ENCODE measurements at places on chromosomes 4 and X. TPM values are rescaled to one million over a fixed set of nuclear protein-coding genes. Genes with fewer than 3 reads are reported as not detected.

DNA sequence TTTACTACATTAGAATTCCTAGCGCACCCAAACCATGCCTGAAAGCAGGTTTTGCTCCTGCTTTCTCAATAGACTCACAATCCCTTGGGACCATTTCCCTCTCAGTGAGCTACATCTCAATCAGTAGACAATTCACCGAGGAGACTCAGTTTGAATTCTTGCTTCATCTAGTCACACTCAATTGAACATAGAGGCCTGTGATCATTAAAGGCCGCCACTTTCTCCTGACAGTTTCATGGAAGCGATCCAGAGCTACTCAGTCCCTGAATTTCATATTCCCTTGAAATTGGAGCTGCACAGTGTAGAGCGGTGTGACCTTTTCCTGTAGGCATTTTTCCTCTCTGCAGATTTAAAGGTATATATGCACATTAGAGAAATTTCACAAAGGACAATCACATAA is 193.9 kb upstream of the SPOCK3 start:
- H3K36me3 ChIP-seq = no peaks in the 10 kb centered on the region
- H3K27ac ChIP-seq = no peak overlapping the region
- H3K27me3 ChIP-seq = no peaks in the 10 kb centered on the region
- no peak for DNase-seq
- H3K4me3 ChIP-seq = no peak overlapping the region
- no peaks in the 10 kb centered on the region for H3K4me1 ChIP-seq

The EMCN gene
- total RNA-seq = not detected

- no peak overlapping the region for H3K4me3 ChIP-seq
- H3K36me3 ChIP-seq = no peaks in the 10 kb centered on the region
- no peak for DNase-seq
- H3K27ac ChIP-seq = no peak overlapping the region
- peaks cover 6% of the 10 kb centered on the region for H3K4me1 ChIP-seq
These were observed 235.4 kb downstream of the GPC3 start for GRCh38 chrX:133749951-133750350.

- H3K27me3 ChIP-seq = no peaks in the 10 kb centered on the region
- peaks cover 7% of the 10 kb centered on the region for H3K4me1 ChIP-seq
- H3K27ac ChIP-seq = no peak overlapping the region
These were observed 99.0 kb downstream of the ASB9 start for GRCh38 chrX:15170927-15171326.

GRCh38 chr4:19776021-19776459 is 475.7 kb upstream of the SLIT2 start:
- no peaks in the 10 kb centered on the region for H3K36me3 ChIP-seq
- no peak overlapping the region for H3K27ac ChIP-seq
- H3K4me1 ChIP-seq = no peaks in the 10 kb centered on the region
- H3K27me3 ChIP-seq = no peaks in the 10 kb centered on the region

The PRR32 gene
- not detected for total RNA-seq

The ALB gene
- not detected for total RNA-seq

The OTC gene
- not detected for total RNA-seq

DNA sequence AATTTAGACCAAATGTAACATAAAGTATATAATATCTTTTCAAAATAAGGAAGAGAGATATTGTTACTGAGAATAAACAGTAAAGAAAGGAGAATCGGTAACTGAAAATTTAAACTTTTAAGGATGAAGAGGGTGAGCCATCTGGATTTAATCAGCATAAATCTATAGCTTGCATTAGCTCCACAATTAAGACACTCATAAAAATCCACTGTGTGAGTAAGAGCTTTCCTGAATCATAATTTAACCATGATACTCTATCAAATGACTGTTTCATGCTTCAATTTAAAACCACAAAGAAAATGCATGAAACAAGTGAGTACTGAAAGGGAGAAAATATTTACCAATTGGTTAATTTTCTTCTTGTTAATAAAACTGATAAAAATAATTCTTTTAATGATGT is 951.5 kb upstream of the SLIT2 start:
- no peak overlapping the region for H3K4me3 ChIP-seq
- H3K4me1 ChIP-seq = no peaks in the 10 kb centered on the region
- no peak overlapping the region for H3K27ac ChIP-seq
- DNase-seq = no peak
- H3K27me3 ChIP-seq = no peaks in the 10 kb centered on the region
- no peaks in the 10 kb centered on the region for H3K36me3 ChIP-seq

The ZNF185 gene
- total RNA-seq = 2.7 TPM

The CFAP47 gene
- total RNA-seq = not detected

The TLR7 gene
- total RNA-seq = not detected

The DSPP gene
- not detected for total RNA-seq

DNA sequence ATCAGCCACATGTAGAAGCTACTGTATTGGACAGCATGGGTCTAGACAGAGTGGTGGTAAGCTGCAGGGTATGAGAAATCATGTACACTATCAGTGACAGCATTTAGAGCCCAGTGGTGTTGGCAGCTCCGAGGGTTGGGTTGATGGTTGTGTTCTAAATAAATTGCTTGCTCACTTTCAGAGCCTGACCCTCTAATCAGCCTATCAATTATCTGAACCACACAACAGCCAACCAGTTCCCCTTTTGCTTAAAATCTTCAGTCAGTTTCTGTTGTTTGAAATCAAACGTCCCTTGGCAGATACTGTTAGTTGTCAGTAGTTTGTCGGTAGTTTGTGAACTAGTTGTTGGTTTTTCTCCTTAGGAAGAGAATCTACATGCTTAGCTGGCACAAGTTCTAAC is 99.8 kb upstream of the RAI2 start:
- H3K27ac ChIP-seq = no peak overlapping the region
- no peak overlapping the region for H3K4me3 ChIP-seq
- H3K36me3 ChIP-seq = no peaks in the 10 kb centered on the region
- peaks cover 6% of the 10 kb centered on the region for H3K27me3 ChIP-seq
- no peak for DNase-seq

GRCh38 chr4:75658876-75659275 is 14.3 kb downstream of the G3BP2 start:
- peak overlapping the region; percentile 57 for H3K27ac ChIP-seq
- H3K4me1 ChIP-seq = peaks cover 23% of the 10 kb centered on the region
- H3K27me3 ChIP-seq = no peaks in the 10 kb centered on the region
- no peak for DNase-seq

- H3K4me1 ChIP-seq = peaks cover 14% of the 10 kb centered on the region
- H3K4me3 ChIP-seq = no peak overlapping the region
- peaks cover 7% of the 10 kb centered on the region for H3K36me3 ChIP-seq
These were observed 4.9 kb upstream of the PRDM8 start for GRCh38 chr4:80192252-80192866.

GRCh38 chrX:47515941-47516665 is 33.1 kb upstream of the ZNF41 start:
- DNase-seq = no peak
- peaks cover 11% of the 10 kb centered on the region for H3K4me1 ChIP-seq
- no peak overlapping the region for H3K27ac ChIP-seq
- H3K4me3 ChIP-seq = no peak overlapping the region
- peaks cover 2% of the 10 kb centered on the region for H3K36me3 ChIP-seq
- H3K27me3 ChIP-seq = no peaks in the 10 kb centered on the region

DNA sequence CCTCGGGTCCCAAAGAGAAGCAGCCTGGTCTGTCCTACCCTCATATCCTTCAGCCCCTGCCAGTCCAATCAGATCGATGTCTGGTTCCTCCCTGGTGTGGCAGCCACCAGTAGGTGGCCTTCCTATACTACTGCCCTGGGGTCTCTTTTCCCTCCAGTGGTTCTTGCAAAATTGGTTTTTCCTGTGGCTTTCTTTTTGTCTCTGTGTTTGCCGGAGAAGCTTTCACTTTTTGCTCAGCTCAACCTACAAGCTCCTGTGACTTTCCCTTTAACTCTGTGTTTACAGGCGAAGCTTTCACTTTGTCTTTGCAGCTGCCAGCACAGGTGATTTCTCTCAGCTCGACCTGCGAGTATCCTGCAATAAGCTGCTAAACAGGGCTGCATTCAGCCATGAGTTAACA is 46.8 kb downstream of the UGT2A3 start:
- no peak for DNase-seq
- H3K27me3 ChIP-seq = no peaks in the 10 kb centered on the region
- H3K36me3 ChIP-seq = no peaks in the 10 kb centered on the region

GRCh38 chrX:85108165-85108564 is 104.5 kb downstream of the APOOL start:
- H3K27ac ChIP-seq = no peak overlapping the region
- no peaks in the 10 kb centered on the region for H3K36me3 ChIP-seq
- H3K4me3 ChIP-seq = no peak overlapping the region
- DNase-seq = no peak
- H3K4me1 ChIP-seq = no peaks in the 10 kb centered on the region

GRCh38 chrX:119880076-119880475 is 8.4 kb downstream of the NDUFA1 start:
- H3K27me3 ChIP-seq = no peaks in the 10 kb centered on the region
- H3K36me3 ChIP-seq = no peaks in the 10 kb centered on the region
- no peak overlapping the region for H3K4me3 ChIP-seq
- peak overlapping the region; percentile 85 for H3K27ac ChIP-seq
- DNase-seq = no peak
- H3K4me1 ChIP-seq = peaks cover 7% of the 10 kb centered on the region

GRCh38 chr4:109672169-109672930 is 30.9 kb downstream of the CASP6 start:
- H3K4me3 ChIP-seq = no peak overlapping the region
- H3K36me3 ChIP-seq = peaks cover 12% of the 10 kb centered on the region
- H3K27ac ChIP-seq = no peak overlapping the region
- no peak for DNase-seq

GRCh38 chr4:168057412-168057811 is 34.9 kb upstream of the ANXA10 start:
- DNase-seq = no peak
- no peaks in the 10 kb centered on the region for H3K36me3 ChIP-seq
- H3K27me3 ChIP-seq = no peaks in the 10 kb centered on the region
- no peak overlapping the region for H3K27ac ChIP-seq
- no peak overlapping the region for H3K4me3 ChIP-seq

GRCh38 chr4:5387457-5387856 is 320.9 kb downstream of the EVC2 start:
- no peak for DNase-seq
- H3K27me3 ChIP-seq = no peaks in the 10 kb centered on the region
- peaks cover 3% of the 10 kb centered on the region for H3K4me1 ChIP-seq
- H3K27ac ChIP-seq = no peak overlapping the region
- no peaks in the 10 kb centered on the region for H3K36me3 ChIP-seq

The TSPAN6 gene
- 0.68 TPM for total RNA-seq

The IQSEC2 gene
- total RNA-seq = 1.9 TPM

DNA sequence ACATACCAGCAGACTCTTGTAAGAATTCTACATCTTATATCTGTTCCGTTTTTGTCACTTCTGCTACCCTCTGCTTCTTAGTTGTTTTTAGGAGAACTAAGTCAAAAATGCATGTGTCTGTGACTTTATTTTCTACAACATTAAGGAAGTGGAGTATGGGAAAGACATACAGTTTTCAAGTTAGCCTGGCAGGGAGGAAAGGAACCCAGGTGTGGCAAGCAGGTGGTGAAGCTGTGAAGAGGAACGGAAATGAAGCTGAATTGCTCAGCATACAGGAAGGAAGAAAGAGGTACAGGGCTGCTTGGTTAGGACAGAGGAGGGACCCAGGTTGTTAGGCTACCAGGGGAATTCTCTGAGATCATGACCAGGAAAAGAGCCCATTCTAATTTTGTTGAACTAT is 9.4 kb downstream of the GPRIN3 start:
- peaks cover 61% of the 10 kb centered on the region for H3K4me1 ChIP-seq
- H3K27ac ChIP-seq = no peak overlapping the region
- H3K27me3 ChIP-seq = no peaks in the 10 kb centered on the region

The MAOA gene
- 0.10 TPM for total RNA-seq

GRCh38 chrX:23726191-23726590 is 16.9 kb downstream of the ACOT9 start:
- peaks cover 6% of the 10 kb centered on the region for H3K36me3 ChIP-seq
- no peak for DNase-seq
- no peak overlapping the region for H3K27ac ChIP-seq
- H3K4me1 ChIP-seq = no peaks in the 10 kb centered on the region
- no peak overlapping the region for H3K4me3 ChIP-seq

The DGAT2L6 gene
- not detected for total RNA-seq

GRCh38 chrX:150362599-150363481 is at the start of gene MAMLD1:
Gene MAMLD1 (plus strand): TSS chrX:150363317. CDS start chrX:150445517, 82,200 bp downstream.
- no peaks in the 10 kb centered on the region for H3K27me3 ChIP-seq
- H3K4me1 ChIP-seq = peaks cover 23% of the 10 kb centered on the region
- DNase-seq = peak; percentile 45
- no peaks in the 10 kb centered on the region for H3K36me3 ChIP-seq
- H3K4me3 ChIP-seq = peak within 1 kb of the TSS; percentile 95

- no peaks in the 10 kb centered on the region for H3K4me1 ChIP-seq
- no peaks in the 10 kb centered on the region for H3K27me3 ChIP-seq
- H3K36me3 ChIP-seq = no peaks in the 10 kb centered on the region
- no peak overlapping the region for H3K4me3 ChIP-seq
- no peak for DNase-seq
These were observed 112.7 kb upstream of the FAM9B start for GRCh38 chrX:9146657-9147056.

The FAM9C gene
- total RNA-seq = not detected

The PPBP gene
- 58.0 TPM for total RNA-seq

GRCh38 chr4:5355846-5356245 is 304.6 kb downstream of the STK32B start:
- H3K4me3 ChIP-seq = no peak overlapping the region
- no peaks in the 10 kb centered on the region for H3K36me3 ChIP-seq
- no peaks in the 10 kb centered on the region for H3K27me3 ChIP-seq
- no peaks in the 10 kb centered on the region for H3K4me1 ChIP-seq

- DNase-seq = no peak
- peaks cover 12% of the 10 kb centered on the region for H3K4me1 ChIP-seq
- H3K27me3 ChIP-seq = peaks cover 8% of the 10 kb centered on the region
- H3K36me3 ChIP-seq = peaks cover 2% of the 10 kb centered on the region
- H3K27ac ChIP-seq = no peak overlapping the region
- H3K4me3 ChIP-seq = peak overlapping the region; percentile 86
These were observed 838 bp upstream of the ABCG2 start for GRCh38 chr4:88159229-88159725.

- DNase-seq = no peak
- no peak overlapping the region for H3K27ac ChIP-seq
- no peaks in the 10 kb centered on the region for H3K4me1 ChIP-seq
- no peaks in the 10 kb centered on the region for H3K36me3 ChIP-seq
These were observed 297.4 kb upstream of the TACR3 start for GRCh38 chr4:104017213-104017612.
